Activated CD4-positive, alpha-beta T cell treated with anti-CD3 and anti-CD28 coated beads, Interleukin-2, amount 50 U/mL, for 16 hours (primary cell): ENCODE measurements at places on chromosomes 2 and 18.
A peak's percentile ranks its signal among the peaks of the same experiment; 100 is the strongest.

- DNase-seq, result no peak
Observed at GRCh38 chr2:108145557-108146326, 94.0 kb upstream of the SULT1C3 start.

DNA sequence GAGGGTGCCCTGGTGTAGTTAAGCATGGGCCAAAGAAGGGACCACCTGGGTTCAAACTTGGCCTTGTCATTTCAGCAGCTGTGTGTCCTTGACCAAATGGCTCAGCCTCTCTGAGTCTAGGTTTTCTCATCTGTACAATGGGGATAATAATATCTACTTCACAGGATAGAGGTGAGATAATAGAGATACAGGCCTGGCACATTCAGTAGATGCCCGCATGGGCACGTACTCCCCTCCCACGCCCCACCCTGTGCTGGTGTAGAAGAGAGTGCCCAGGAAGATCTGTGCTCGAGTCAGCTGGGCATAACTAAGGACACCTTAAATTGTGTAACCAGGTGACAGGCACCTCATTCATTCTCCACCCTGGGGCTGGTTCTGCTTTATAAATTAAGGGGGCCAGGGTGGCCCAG, 8.4 kb upstream of the TMEM185B start:
- DNase-seq, result peak; percentile 45

- no peak for DNase-seq
Observed at GRCh38 chr2:105390454-105390853, 8.4 kb downstream of the FHL2 start.

GRCh38 chr18:31044926-31045325, 2.4 kb upstream of the DSC3 start:
- DNase-seq, result no peak

- DNase-seq, result no peak
Observed at GRCh38 chr2:47655563-47655880, 127.4 kb upstream of the MSH6 start.

GRCh38 chr2:46804794-46805193, 110.8 kb downstream of the MCFD2 start:
- DNase-seq, result no peak

DNA sequence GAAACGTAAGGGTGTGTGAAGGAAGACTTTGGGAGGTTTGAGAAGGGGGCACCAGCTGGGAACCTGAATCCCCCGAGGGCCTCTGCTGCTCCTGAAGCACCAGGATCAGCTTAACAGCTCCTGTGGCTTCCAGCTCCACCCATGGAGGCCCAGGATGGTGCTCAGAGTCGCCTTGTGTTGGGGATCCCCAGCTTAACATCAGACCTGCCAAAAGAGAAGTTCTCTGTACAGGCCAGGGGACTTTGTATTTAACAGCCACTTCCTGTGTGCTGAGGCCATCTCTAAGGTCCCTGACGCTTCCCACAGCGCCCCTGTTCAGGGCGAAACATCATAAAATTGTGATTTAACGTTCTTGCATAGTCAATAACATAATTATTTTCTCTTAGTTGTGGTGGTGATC, 77.5 kb downstream of the NCK2 start:
- no peak for DNase-seq

DNA sequence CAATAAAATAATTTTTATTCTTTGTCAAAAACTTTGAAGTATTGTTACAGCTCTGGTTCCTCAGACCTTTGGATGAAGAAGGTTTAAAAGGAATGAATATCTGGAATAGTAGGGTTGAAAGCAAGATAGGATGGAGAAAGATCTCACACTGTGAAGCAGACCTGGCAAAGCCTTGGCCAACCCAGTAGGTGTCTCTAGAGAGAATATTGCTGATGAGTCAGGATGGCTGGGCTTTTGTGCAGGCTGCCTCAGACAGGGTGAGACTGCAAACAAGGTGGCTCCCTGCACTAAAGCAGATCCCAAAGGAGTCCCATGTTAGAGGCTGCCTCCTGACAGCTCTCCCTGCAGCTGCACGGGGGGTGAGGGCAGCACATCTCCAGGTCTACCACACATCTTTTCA, 226.0 kb upstream of the ITGA4 start:
- no peak for DNase-seq

DNA sequence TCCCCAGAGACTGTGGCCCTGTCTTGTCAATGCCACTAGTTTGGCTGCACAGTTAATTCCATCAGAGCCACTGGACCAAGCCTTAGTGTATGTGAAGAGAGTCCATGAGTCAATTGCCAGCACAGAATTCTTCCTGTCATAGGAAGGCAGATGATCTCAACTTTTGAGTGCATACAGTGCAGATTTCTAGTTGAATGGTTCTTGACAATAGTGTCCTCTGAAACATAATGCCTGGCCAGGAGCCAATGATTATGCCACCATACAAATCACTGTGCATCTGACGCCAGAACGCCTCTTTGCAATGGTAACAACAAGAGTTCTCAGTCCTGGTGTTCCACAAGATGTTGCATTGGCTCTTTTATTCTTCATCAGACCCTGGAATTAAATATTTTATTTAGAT, 7.1 kb downstream of the NEUROD1 start:
- no peak for DNase-seq

DNA sequence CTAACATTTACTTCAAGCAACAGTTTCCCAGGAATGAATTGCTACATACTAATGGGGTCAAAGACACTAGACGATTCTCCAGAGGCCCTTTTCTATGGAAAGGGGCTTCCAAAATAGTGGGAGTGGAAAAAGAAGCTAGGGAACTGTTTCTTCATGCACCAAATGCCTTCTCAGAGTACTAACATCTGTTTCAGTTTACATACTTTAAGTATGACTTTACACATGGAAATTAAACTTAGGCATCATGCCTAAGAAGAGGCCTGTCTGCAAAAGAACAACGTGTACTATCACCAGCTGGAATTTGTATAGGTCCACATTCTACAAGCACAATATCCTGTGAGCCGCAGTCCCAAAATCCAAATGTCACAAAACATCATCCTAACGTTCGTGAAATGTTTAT, 29.4 kb upstream of the WDR75 start:
- DNase-seq, result no peak

- DNase-seq, result no peak
Observed at GRCh38 chr2:46171996-46172546, 125.1 kb upstream of the EPAS1 start.

GRCh38 chr2:190766595-190766994, 114.0 kb upstream of the GLS start:
- DNase-seq, result no peak

DNA sequence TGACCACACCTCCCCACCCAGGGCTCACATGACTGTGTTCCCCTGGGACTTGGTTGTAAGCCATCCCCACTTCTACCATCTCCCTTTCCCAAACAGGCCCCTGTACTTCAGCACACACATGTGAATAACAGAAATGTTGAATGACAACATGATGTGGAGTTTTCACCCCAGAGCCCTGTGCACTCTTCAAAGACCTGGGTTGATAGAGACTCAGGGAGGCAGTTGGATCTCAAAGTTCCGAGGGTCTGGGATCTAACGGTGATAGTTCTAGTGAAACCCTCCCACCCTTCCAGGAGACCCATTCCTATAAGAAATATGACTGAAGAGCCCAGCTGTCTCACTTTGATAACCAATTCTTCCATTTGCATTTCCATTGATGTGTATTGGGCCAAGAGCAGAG, at the start of gene MROH2A:
MROH2A (plus strand) TSS at position 301 of the 400 bp plus-strand sequence. CDS start 1,029 bp downstream, outside the sequence.
- DNase-seq, result no peak

GRCh38 chr18:79857082-79857671, 59.4 kb downstream of the KCNG2 start:
- DNase-seq, result no peak

DNA sequence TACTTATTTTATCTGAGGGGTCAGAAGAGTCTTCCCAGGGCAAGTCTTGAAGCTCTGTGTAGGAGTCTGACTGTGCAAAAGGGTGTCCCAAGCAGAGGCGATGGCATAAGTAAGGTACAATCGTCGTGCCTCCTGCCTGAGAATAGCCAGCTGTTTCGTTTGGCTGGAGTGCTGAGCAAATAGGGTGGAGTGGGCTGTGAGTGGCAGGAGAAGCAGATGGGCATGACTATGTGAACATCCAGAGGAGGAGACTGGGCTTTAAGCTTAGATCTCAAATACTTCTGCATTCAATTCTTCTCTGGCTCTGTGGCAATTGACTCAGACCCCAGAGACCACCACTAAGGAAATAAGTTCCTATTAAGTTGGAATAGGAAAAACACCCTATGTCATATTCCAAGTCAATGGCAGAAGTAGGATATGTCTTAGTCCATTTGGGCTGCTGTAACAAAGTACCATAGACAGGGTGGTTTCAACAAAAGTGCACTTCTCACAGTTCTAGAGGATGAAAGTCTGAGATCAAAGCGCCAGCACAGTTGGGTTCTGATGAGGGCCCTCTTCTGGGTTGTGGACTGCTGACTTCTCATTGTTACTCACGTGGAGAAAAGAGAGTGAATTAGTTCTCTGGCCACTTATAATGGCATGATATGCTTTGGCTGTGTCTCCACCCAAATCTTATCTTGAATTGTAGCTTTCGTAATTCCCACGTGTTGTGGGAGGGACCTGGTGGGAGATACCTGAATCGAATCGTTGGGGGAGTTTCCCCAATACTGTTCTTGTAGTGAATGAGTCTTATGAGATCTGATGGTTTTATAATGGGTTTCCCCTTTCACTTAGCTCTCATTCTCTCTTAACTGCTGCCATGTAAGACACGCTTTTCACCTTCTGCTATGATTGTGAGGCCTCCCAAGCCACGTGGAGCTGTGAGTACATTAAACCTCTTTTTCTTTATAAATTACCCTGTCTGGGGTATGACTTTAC, 120.2 kb downstream of the LPIN1 start:
- no peak for DNase-seq

GRCh38 chr2:1649103-1650084, 94.9 kb downstream of the PXDN start:
- DNase-seq, result no peak

- no peak for DNase-seq
Observed at GRCh38 chr2:168566974-168567665, 111.0 kb downstream of the CERS6 start.

GRCh38 chr18:78558101-78558810, 421.4 kb upstream of the SALL3 start:
- DNase-seq, result no peak

DNA sequence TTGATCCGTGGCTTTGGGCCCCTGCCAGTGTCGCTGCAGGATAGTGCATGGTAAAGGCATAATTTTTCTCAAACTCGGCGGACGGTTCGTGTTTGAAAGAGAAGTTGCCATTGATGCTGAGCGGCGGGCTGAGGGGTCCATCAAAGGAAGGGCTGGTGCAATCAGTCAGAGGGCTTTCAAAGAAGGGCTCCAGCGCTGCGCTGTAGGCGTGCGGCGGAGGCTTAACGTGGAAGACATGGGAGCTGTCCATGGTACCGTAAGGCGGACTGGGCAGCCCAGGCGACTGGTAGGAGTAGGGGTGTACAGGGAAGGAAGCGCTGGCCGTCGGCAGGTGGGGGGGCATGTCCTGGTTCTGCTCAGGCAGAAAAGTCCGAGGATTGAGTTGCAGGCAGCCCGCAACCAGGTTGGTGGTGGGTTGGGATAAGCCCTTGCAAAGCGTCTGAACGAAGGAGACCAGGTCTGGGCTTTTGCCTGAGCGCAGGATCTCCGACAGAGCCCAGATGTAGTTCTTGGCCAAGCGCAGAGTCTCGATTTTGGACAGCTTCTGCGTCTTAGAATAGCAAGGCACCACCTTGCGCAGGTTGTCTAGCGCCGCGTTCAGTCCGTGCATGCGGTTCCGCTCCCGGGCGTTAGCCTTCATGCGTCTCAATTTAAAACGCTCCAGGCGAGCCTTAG, 2.3 kb downstream of the NEUROD1 start:
- peak; percentile 43 for DNase-seq

DNA sequence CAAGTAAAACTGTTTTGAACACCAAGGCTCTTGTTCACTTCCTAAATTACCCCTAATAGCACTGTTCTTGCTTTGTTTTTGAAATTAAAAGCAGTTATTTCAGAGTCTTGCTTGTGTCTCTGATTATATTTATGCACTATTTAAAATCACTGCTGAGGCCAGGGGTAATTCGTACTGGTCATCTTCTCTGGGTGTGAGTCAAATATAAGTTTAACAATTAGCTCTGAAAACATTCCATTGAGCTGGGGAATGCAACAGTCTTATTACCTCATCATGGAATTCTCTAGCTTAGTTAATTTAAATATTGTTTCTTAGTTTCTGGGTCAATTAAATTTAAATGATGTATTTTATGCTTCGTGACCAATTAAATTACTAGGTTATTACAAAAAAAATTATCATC, 135.0 kb downstream of the MEIS1 start:
- DNase-seq, result no peak

DNA sequence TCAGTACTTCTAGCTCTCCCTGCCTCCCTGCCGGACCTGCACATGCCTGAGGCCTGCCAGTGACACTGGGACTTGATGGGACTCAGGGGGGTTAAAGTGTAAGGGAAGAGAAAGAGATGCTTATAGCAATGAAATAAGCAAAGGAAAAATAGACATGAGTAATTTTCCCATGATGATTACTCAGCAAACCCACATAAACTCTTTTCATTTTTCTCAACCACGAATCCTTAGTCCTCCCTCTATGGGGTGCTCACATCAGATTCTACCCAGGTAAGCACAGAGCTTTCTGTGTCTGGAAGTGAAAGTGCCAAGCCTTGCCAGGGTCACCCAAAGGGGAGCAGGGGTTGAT, 44.8 kb upstream of the ANKRD62 start:
- DNase-seq, result peak; percentile 10

- no peak for DNase-seq
Observed at GRCh38 chr2:230459216-230459615, 43.2 kb downstream of the SP100 start.

DNA sequence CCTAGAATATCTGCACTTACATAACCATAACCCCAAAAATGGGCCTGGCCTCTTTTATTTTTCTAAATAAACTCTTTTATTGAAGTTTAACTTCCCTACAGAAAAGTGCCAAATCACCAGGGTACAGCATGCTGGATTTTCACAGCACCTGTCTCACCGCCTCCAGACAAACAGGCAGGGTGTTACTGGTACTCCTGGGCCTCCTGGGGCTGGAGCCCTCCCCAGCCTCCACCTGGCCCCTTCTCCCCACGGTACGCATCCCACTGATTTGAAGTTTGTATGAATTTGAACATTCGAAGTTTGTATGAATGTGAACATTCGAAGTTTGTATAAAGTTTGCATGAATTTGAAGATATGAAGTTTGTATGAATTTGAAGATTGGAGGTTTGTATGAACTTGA, 232.1 kb downstream of the NDUFA10 start:
- DNase-seq, result no peak

DNA sequence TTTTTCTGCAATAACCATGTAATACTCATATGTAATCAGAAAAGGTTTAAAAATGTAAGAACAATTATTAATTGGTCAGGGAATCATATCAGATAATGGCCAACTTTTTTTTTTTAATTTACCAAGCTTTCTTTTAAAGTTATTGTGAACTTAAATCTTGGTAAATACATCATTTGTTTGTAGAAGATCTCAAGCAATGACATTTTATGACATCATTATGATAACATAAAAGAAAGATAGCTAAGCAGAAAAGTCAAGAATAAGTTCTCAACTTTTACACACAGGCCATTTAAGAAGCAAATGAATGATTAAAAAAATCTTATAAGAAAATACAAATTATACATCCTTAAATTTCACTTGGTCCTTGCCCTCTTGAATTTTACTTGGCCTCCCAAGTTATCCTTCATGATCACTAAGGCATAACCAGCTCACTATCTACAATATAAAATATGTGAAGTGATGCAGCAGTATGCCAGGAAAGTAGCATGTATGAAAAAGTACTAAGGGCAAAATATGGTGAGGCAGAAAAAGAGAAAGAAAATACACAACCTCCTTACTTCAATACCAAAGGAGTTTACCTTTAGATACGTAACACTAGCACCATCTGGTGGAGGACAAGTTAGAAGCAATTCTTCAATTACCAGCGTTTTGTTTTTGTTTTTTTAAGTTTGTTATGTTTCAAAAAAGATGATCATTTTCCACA, 116.6 kb downstream of the SRBD1 start:
- DNase-seq, result peak; percentile 49

GRCh38 chr18:63971320-63972001, 1.6 kb downstream of the SERPINB8 start:
- DNase-seq, result no peak
